ENCODE measurements at places on chromosomes 7 and 10.

DNA sequence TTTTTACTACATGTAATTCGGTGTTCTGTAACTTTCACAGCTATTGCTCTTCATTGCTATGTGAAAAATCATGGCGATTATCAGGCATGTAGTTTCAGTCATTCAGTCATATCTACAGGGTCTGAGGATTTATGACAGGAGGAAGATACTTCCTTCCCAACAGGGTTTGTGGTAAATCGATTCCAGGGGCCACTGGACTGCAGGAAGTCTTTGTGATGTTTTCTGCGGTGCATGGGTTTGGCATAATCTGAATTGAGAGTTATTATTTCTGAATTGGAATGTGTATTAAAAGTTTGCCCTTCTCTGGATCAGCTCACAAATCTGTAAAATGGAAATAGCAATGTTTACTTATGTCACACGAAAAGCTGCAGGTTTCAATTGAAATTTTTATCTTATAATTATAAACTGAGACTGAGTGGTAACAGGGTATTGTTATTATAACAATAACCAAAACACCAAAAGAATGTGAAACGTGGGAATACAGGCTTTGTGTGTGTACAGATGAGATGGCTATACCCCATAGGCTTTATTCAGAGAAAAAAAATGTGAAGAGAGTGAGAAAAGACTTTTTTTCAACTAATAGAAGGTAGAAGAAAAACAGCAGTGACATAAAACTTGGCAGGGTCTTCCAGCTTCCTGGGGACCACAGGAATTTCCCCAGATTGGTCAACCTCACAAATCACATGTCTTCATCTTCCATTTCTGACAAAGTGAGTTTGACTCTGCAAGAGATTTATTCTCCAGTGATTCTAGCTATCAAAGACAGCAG is 307.7 kb upstream of the NFE2L3 start:
- no peak for DNase-seq

DNA sequence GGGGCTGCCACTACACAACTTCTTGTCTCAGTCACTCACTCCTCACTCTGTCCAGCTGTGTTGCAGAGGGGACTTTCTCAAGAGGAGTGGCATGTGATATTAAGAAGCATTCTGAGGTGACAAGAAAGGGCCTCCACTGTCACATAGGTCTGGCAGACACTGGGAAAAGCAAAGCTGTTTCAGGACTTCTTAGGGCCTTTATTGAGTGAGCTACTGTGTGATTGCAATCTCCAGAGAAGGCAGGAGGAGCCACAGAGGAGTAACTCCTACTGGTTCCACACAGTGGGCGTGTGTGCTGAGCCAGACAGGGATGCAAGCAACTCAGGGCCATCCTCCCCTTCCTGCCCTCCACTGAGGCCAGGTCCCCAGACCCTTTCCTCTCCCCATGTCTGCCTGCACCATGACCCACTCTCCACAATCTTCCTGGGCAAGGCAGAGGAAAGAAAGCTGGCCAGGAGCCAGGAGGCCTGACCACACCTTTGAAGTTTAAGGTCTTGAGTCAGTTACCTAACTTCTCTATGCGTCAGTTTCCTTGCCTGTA is 262.0 kb upstream of the ZMIZ1 start:
- DNase-seq, result no peak

DNA sequence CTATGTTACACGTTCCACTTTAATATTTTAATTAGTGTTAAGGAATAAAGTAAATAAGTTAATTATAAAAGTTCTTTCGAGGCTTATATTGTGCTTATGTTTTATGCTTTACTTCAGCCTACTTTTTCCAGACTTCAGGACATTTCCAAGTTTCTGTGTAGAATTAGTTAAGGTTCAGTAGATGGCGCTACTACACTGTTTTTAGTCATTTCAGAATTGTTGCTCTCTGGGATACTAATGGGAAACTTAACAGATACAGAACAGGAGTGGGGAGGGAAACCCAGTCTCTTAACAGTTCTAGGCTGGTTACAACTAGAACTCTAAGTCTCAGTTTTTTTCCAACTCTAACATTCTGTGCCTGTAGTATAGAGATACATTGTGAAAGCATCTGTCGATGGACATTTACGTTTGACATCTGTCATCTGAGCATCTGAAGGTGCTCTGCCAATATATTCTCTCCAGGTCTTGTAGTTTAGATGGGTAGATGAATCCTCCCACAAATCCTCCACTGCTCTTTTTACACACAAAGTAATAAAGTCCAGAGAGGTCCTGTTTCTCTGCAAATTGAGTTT is 56.8 kb upstream of the FAM171A1 start:
- no peak for DNase-seq

- DNase-seq, result no peak
These were observed 78.0 kb downstream of the COL13A1 start for GRCh38 chr10:69879634-69880257.

- DNase-seq, result no peak
These were observed 162.5 kb downstream of the SNX10 start for GRCh38 chr7:26454180-26454579.

- no peak for DNase-seq
These were observed 154.8 kb downstream of the ARHGAP12 start for GRCh38 chr10:31773749-31774298.

GRCh38 chr10:113350311-113351040 is 202.4 kb upstream of the HABP2 start:
- no peak for DNase-seq

DNA sequence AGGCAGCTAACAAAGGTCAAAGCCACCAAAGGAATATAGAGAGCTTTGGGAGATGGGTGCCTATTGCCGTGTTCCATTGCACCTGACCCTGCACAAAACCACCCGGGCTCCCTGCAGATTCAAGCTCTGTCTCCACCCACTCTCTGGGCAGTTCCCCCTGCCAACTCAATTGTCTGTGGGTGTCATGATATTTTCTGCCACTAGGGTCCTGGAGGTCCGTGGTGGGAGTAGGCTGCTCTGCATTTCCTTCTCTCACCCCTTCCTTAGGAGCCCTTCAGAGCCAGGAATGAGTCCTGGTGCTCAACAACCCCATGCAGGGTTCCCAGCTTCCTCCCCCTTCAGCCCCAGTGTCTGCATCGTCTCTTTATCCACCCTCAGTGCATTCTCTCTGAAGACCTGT is 34.1 kb downstream of the PNLIPRP2 start:
- no peak for DNase-seq

Measured in NCI-H1417 treated with DMSO at 0.1 percent for 48 hours (cell line).